Cardiac muscle cell (in vitro differentiated cells and primary cell): ENCODE measurements at places on chromosomes 2 and 18. TPM values are rescaled to one million over a fixed set of nuclear protein-coding genes. Genes with fewer than 3 reads are reported as not detected.

Gene AKAIN1
- total RNA-seq: not detected in 2 replicates

Gene EIF5B
- total RNA-seq: 13.4 and 14.5 TPM in 2 replicates

Gene DSG2
- 27.6 and 45.3 TPM in 2 replicates for total RNA-seq

Gene ITPRIPL1
- 1.1 and 1.3 TPM in 2 replicates for total RNA-seq

Gene OR6B2
- not detected in 2 replicates for total RNA-seq

Gene PLGLB2
- total RNA-seq: 0.92 TPM in 1 of 2 replicates, not detected in the other

Gene VWC2L
- 0.11 and 0.24 TPM in 2 replicates for total RNA-seq

GRCh38 chr2:239399433-239399920, 1.3 kb downstream of the HDAC4 start:
- no peaks in the 10 kb centered on the region for H3K36me3 ChIP-seq
- peak overlapping the region; percentile 66 for H3K4me3 ChIP-seq
- H3K27ac ChIP-seq: no peak overlapping the region
- DNase-seq: peak; percentile 22

DNA sequence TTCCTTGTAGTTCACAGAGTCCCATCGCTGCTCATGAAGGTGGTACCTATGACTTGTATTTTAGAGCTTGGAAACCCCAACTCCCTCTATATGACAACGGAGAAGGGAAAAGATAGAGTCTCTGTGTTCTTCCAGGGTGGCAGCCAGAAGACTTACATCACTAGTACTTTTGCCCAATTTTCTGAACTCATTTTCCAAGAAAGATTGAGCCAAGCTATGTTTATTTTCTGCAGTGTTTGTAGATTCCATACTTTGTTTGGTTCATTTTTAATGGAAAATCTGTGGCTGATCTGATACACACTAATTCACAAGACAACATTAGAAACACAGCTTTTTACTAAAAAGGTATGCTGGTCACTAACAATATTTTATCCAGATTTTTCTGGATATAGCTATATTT, 60.2 kb upstream of the ATP5MC3 start:
- no peak for DNase-seq
- H3K4me1 ChIP-seq: no peaks in the 10 kb centered on the region

- peak within 1 kb of the TSS; percentile 84 for H3K4me3 ChIP-seq
- H3K27ac ChIP-seq: peak within 1 kb of the TSS; percentile 84
- no peaks in the 10 kb centered on the region for H3K27me3 ChIP-seq
- DNase-seq: peak; percentile 85
- no peaks in the 10 kb centered on the region for H3K36me3 ChIP-seq
- H3K4me1 ChIP-seq: peaks cover 19% of the 10 kb centered on the region
Measured at GRCh38 chr2:101697124-101698013, at the start of gene MAP4K4. MAP4K4 (plus strand) TSS chr2:101697707; CDS start chr2:101698081, 374 bp downstream.

- H3K27ac ChIP-seq: no peak overlapping the region
- no peaks in the 10 kb centered on the region for H3K27me3 ChIP-seq
- H3K36me3 ChIP-seq: no peaks in the 10 kb centered on the region
- H3K4me1 ChIP-seq: peaks cover under 1% of the 10 kb centered on the region
- H3K4me3 ChIP-seq: no peak overlapping the region
Measured at GRCh38 chr2:43356774-43357173, 130.4 kb upstream of the ZFP36L2 start.

DNA sequence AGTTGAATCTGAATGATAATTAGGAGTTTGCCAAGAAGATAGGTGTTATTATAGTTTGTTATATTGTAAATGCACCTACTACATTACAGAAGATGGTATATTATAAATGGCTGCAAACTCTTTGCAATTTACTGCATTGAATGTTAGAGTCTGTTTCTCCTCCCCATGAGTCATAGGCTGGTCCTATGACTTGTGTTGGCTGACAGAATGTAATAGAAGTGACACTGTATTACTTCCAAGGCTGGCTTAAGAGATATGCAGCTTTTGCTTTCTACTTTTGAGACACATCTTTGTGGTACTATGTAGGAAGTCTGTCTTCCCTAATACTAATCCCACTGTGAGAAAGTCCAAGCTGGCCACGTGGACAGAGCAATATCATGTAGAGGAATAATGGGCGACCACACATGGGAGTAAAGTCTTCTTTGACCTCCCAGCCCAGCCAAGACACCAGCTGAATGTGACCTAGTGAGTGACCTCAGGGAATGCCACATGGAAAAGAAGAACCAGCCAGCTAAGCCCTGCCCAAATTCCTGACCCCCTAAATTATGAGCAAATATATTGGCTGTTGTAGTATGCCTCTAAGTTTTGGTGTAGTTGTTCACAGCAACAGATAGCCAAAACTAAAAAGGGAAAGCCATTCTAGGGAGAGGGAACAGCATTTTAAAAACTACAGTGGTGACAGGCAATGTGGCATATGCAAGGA, 6.8 kb upstream of the DDX1 start:
- peak; percentile 5 for DNase-seq
- H3K36me3 ChIP-seq: no peaks in the 10 kb centered on the region
- H3K27ac ChIP-seq: no peak overlapping the region
- no peaks in the 10 kb centered on the region for H3K27me3 ChIP-seq

GRCh38 chr18:8951491-8951890, 151.0 kb upstream of the NDUFV2 start:
- no peaks in the 10 kb centered on the region for H3K4me1 ChIP-seq
- H3K4me3 ChIP-seq: no peak overlapping the region
- DNase-seq: no peak
- no peaks in the 10 kb centered on the region for H3K27me3 ChIP-seq

- H3K4me3 ChIP-seq: no peak overlapping the region
- no peaks in the 10 kb centered on the region for H3K4me1 ChIP-seq
- no peaks in the 10 kb centered on the region for H3K27me3 ChIP-seq
- no peak for DNase-seq
- H3K27ac ChIP-seq: no peak overlapping the region
- H3K36me3 ChIP-seq: no peaks in the 10 kb centered on the region
Measured at GRCh38 chr2:148607566-148607965, 37.0 kb upstream of the EPC2 start.

DNA sequence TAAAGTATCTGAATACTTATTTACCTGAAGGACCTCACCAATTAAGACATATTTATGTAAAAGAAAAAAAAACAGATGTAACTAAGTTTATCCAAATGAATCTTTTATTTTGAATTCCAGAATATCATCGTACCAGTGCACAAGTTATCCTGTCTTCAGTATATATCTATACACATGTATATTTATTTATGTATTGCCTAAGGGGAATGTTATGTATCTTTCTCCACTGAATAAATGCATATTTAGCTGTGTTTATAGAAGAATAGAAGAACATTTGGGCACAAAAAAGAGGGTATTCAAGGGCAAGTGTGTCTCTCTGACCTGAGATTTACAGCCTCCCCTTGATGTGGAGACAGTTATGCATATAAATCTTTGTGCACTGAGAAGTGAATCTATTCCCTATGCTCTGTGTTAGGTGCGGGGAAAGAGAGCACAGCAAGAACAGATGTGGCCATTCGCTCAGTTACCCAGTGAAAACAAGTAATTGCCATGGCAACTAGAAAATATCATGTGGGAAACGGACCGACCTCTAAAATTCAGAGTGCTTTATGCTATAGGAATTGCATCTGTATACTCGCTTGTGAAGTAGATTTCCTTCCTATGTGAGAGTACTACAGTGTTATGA, 39.5 kb upstream of the ASXL3 start:
- DNase-seq: no peak
- no peak overlapping the region for H3K4me3 ChIP-seq
- H3K4me1 ChIP-seq: peaks cover 7% of the 10 kb centered on the region
- no peaks in the 10 kb centered on the region for H3K27me3 ChIP-seq
- H3K36me3 ChIP-seq: no peaks in the 10 kb centered on the region

GRCh38 chr2:216671081-216671411, 24.3 kb downstream of the IGFBP5 start:
- peaks cover 3% of the 10 kb centered on the region for H3K27me3 ChIP-seq
- peaks cover 2% of the 10 kb centered on the region for H3K4me1 ChIP-seq
- H3K36me3 ChIP-seq: peaks cover 4% of the 10 kb centered on the region
- no peak for DNase-seq

GRCh38 chr2:164386231-164386630, 235.1 kb downstream of the GRB14 start:
- no peak for DNase-seq
- H3K4me1 ChIP-seq: peaks cover 4% of the 10 kb centered on the region
- H3K27ac ChIP-seq: no peak overlapping the region
- no peak overlapping the region for H3K4me3 ChIP-seq

DNA sequence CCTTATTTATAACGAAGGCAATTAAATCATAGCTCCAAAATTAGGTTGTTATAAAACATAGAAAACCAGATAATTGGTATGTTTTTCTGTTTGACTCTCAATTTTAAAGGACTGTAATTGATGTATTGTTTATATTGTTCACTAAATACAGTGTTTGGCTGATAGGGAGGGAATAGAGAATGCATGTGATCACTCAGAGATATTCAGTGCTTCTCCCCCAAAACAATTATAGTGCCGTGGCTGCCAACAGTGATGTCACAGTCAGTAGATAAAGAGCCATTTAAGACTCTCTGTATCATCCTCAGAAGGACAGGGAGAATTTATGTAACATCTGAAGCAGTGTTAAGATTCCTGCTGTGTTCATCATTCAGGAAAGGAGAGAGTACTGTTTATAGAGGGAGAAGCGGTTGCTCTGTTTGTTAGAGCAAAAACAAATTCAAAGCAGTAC, 69.6 kb downstream of the PHLPP1 start:
- no peaks in the 10 kb centered on the region for H3K27me3 ChIP-seq
- no peak overlapping the region for H3K27ac ChIP-seq
- no peak for DNase-seq
- H3K4me1 ChIP-seq: peaks cover 13% of the 10 kb centered on the region

- H3K27me3 ChIP-seq: no peaks in the 10 kb centered on the region
- DNase-seq: no peak
- H3K4me3 ChIP-seq: no peak overlapping the region
Measured at GRCh38 chr2:31031132-31031706, 107.0 kb downstream of the GALNT14 start.

GRCh38 chr2:158781353-158781961, 13.7 kb upstream of the DAPL1 start:
- no peaks in the 10 kb centered on the region for H3K36me3 ChIP-seq
- no peaks in the 10 kb centered on the region for H3K27me3 ChIP-seq
- no peak overlapping the region for H3K27ac ChIP-seq
- H3K4me3 ChIP-seq: no peak overlapping the region
- no peaks in the 10 kb centered on the region for H3K4me1 ChIP-seq

GRCh38 chr2:240895656-240896388, at the start of gene MAB21L4:
MAB21L4 (minus strand) TSS chr2:240896156; CDS start chr2:240895997, 159 bp downstream.
- H3K27me3 ChIP-seq: no peaks in the 10 kb centered on the region
- DNase-seq: no peak
- H3K4me1 ChIP-seq: no peaks in the 10 kb centered on the region
- H3K27ac ChIP-seq: no peak within 1 kb of the TSS
- H3K36me3 ChIP-seq: no peaks in the 10 kb centered on the region
- no peak within 1 kb of the TSS for H3K4me3 ChIP-seq

DNA sequence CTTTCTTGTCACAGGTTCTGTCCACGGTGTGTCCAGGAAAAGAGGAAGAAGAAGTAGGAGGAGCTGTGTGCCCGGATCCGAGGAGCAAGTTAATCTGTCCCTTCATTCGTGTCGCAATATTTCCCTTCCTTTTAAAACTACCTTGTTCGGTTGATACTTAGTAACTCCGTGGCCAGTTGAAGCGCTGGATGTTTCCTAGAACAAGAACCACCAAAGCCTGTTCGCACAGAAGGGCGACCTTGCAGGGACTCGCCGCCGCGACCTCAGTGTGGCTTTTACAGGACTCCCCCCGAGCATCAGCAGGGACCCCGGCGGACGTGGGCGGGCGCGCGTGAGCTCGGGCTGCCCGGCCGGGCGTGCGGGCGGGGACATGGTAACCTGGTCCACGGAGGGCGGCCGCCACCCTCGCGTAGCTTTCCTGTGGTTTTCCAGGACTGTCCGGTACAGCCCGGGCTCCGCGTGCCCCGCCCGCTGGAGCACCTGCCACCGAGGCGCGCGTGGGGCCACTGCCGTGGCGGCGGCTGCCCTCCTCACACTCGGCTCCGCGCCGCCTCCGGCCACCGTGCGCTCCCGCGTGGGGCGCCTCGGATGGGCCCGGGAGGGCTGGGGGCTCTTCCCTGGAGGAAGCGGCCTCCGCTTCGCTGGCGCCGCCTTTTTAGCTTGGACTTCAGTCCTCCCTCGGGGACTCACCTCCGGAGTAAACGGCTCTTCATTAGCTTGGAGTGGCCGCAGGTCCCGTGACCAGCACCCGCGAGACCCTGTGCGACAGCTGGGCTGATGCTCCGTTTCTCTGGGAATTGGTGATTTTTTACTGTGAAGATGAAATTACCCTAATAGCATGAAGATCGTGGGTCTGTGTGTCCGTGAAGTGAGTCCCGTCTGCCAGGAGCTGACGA, 9.2 kb upstream of the D2HGDH start:
- H3K4me1 ChIP-seq: no peaks in the 10 kb centered on the region
- no peak overlapping the region for H3K4me3 ChIP-seq
- H3K36me3 ChIP-seq: peaks cover 14% of the 10 kb centered on the region
- H3K27me3 ChIP-seq: no peaks in the 10 kb centered on the region
- DNase-seq: no peak
- H3K27ac ChIP-seq: peak overlapping the region; percentile 17

- H3K27ac ChIP-seq: no peak overlapping the region
- no peaks in the 10 kb centered on the region for H3K27me3 ChIP-seq
- H3K4me1 ChIP-seq: no peaks in the 10 kb centered on the region
Measured at GRCh38 chr2:56224316-56224715, 40.5 kb downstream of the CCDC85A start.

- no peaks in the 10 kb centered on the region for H3K36me3 ChIP-seq
- no peak overlapping the region for H3K27ac ChIP-seq
- H3K27me3 ChIP-seq: no peaks in the 10 kb centered on the region
Measured at GRCh38 chr18:42287047-42287446, 332.0 kb downstream of the PIK3C3 start.

DNA sequence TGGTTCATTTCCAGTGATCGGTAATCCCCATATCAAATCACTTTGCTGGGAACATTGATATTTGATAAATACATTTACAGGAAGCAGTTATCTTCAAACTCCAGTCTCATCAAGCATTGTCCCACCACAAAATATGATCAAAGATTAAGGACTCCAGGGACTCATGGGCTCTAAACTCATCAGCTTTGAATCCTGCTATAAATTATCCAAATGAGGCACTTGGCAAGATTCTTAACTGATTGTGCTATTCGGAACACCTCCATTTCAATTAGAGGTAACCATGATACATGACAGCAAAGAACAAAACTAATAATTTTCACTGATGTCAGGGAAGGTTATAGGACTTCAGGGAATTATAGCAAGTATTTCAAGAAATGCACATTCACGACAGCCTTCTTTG, 1088.1 kb upstream of the PIK3C3 start:
- H3K4me1 ChIP-seq: no peaks in the 10 kb centered on the region
- H3K27me3 ChIP-seq: no peaks in the 10 kb centered on the region
- H3K36me3 ChIP-seq: no peaks in the 10 kb centered on the region
- no peak overlapping the region for H3K4me3 ChIP-seq
